ENCODE measurements at places on chromosomes 4 and X.
A peak's percentile ranks its signal among the peaks of the same experiment; 100 is the strongest.

DNA sequence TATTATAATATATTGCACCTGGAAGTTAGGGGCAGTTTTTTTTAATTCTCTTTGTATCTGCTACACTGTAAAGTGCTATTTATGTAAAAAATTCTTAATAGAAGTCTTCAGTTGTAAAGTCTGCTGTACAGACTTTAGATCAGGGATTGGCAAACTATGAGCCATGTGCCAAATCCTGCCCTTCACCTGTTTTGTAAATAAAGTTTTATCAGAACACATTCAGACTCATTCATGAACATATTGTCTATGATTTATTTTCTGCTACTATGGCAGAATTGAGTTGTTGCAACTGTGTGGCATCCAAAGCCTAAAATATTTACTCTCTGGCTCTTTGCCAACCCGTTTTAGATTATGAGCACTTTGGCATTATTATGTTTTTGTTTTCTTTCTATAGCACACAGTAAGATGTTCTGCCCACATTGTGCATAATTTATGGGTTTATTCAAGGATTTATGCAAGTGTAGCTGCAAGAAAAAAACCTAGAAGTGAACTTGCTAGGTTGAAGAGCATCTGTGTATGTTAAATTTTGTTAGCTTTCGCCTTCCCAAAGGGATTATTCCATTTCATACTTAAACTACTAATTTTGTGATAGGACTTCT, 56.9 kb downstream of the CLCN3 start:
- peak; percentile 49 for DNase-seq

DNA sequence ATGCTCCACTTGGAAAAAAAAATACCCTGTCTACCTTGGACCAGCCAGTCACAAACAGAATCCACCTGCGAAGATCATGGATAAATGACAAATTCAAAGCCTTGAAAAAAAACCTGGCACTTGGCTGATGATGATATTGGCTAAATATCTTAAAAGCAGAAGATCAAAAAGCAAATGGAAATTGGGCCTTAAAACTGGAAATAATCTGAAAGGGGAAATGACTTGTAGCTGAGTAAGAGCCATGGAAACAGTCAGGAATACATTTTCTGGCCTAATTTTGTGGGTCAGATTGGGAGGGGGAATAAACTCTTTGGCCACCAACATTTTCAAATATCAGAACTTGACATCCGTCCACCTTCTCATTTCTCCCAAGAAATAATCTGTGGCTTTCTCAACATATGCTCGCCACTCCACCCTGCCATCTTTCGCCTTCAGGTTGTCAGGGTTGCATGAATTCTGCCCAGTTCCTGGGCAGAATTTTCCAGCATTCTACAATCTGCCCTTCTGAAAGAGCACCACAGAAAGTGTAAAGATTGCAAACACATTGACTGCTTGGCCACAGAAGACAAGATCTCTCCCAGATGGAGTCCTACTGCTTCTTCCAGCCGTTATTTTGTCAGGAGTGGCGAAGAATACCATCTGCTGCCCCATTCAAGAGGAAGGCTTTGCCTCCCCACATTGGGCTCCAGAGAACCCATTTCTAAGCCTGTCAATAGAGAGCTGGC, 1.7 kb upstream of the NDP start:
- DNase-seq = no peak

GRCh38 chr4:76087007-76087769, 12.7 kb downstream of the ART3 start:
- DNase-seq = no peak

- DNase-seq = peak; percentile 86
These were observed at the start of gene HCCS for GRCh38 chrX:11111037-11111851. TSS of gene HCCS (plus strand) at chrX:11111332. CDS start at chrX:11112061, 729 bp downstream.

DNA sequence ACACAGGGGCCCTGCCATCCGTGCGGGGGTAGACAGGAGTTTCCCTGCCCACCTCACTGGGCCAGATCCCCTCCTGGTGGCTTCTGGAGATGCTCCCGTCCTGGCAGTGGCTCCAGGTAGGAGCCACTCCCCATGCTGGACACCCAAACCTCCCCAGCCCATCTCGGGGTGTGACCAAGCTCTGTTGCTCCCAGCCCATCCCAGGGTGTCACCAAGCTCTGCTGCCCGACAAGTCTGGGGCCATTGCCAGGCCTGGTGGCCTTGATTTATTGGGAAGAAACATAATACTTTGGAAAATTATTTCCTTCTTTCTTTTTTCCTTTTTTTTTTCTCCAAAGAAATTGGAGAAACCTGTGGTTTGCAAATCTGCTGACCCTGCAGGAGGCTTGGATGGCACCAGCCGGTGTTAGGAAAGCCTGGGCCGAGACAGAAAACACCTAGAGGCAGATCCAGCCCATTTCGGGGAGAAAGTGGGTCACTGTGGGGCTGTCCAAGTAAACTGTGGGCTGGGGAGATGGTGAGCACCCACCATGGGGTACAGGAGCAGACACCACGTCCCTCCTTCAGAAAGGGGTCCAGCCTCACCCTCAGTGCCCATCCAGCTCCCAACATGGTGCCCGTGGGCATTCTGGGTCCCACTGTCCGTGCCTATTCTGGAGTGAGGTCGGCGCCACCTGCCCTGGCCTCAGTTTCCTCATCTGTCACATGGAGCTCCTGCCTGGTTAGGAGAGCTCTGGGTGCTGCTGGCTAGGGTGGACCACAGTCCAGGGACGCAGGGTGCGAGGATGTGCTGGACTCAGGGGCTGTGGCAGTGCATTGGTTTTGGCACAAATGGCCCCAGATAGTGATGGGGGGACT, 59.4 kb upstream of the ADRA2C start:
- no peak for DNase-seq

GRCh38 chr4:109113521-109113920, 188.9 kb downstream of the COL25A1 start:
- DNase-seq = no peak

GRCh38 chrX:101091817-101092216, 6.2 kb upstream of the CENPI start:
- no peak for DNase-seq

GRCh38 chr4:55819634-55820033, at the start of gene EXOC1L:
TSS of gene EXOC1L (plus strand) at chr4:55819790. CDS start at chr4:55820027, 237 bp downstream.
- no peak for DNase-seq

DNA sequence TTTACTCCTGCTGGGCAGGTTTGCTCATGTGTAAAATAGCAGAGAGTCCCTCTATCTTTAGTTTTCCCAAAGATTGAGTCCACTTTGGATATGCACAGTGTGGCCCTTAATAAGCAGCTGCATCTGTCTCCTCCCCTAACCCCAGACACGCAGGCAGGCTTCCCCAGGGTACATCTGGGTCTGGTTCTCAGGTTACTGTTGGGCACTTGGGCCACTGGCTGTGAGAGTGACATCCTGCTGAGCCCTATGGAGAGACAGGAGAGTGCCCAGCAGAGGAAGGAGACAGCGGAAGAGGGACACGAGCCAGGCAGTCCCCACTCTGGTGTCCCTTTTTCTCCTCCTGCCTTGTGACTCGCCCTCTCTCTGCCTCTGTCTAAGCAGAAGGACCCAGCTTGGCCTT, 16.0 kb downstream of the XK start:
- no peak for DNase-seq

GRCh38 chr4:175309041-175309440, 390.9 kb downstream of the ADAM29 start:
- DNase-seq = no peak

- DNase-seq = no peak
These were observed 44.8 kb downstream of the NPFFR2 start for GRCh38 chr4:72076562-72076961.

DNA sequence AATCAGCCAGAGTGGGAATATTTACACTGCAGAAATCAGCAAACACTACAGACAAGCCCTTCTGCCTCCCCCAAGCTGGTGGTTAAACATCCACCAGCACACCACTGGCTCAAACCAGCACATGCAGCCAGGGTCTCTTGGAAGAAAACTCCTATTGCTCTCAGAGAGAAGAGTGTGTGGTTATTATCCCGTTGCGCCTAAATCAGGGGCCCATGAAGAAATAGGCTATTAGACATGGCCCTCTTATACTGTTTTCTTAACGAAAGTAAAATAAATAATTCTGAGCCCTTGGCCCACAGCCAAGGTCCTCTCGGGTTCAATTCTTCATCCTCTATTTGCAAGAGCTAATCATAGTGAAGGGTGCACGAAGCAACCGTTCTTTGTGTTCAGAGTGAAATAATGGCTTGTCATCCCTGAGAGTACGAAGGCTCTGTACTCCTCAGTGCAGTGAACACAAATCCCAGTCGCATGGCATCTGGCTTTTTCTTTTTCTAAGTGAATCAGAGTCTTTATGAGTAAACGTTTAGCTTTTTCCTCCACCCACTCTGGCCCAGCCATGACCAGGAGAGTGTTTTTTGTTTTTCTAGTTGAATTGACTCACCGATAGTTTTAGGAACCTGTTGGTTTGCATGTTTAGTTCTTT, 33.4 kb upstream of the RBM47 start:
- no peak for DNase-seq

- DNase-seq = no peak
These were observed 277.8 kb downstream of the TENM3 start for GRCh38 chr4:182521011-182521410.

- DNase-seq = peak; percentile 17
These were observed 14.4 kb upstream of the FAM9A start for GRCh38 chrX:8815460-8816065.

- no peak for DNase-seq
These were observed 27.8 kb upstream of the SMIM10 start for GRCh38 chrX:134963041-134963440.

DNA sequence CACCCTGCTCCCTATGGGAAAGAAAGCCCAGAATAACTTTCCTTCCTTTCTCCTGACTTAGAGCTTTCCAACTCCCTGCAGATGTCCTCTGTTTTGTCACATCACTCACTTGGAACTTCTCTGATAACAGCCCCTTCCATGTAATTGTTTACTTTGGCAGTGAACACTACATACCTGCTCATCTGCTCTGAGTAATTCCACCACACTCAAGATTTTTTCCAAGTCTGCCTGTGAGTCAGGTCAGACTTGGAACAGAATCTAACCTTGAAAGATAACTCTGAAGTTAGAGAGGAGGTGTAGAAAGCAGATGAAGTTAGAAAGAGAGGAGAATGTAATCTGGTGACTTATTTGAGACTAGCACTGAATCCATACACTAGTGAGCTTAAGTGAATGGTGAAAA, 7.4 kb downstream of the MAGEB10 start:
- DNase-seq = no peak

GRCh38 chr4:129369361-129370010, 273.5 kb downstream of the C4orf33 start:
- no peak for DNase-seq

GRCh38 chr4:46946919-46947536, 38.0 kb upstream of the COX7B2 start:
- DNase-seq = no peak

- DNase-seq = peak; percentile 61
These were observed 66.5 kb downstream of the EFNB1 start for GRCh38 chrX:68895341-68895755.

DNA sequence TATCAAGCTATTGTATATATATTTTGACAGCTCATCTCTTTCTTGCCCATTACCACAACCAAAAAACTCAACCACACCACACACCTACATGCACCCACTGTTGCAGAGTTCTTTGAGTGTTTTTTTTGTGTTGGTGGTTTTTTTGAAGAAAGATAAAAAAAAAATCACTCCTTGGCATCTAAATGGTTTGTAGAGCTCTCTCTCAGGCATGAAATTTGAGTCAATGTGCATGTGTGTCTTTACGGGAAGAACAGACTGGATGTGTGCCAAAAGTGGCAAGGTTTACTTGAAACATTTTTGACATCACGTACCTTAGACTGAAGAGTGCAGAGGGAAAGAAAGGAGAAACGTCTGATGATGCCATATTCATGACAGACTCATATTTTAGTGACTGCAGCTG, 154.2 kb downstream of the FHIP1A start:
- no peak for DNase-seq

DNA sequence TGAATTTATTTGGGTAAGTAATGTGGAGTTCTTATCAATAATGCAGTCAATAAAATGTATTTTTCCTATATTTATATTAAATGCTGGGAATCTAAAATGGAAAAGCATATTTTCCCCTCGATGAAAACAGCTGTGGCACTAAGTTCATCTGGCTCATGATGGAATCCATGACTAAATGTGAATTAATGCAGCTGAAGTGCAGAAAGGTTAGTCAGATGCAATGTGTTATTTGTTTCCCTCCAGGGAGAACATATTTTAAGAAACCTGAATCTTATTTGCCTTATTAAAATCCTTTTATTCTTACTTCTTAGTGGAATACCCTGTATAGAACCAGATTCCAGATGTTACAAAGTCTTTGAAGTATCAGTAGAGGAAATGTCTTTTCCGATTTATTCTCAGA, 247.9 kb downstream of the ARHGAP24 start:
- DNase-seq = no peak

- no peak for DNase-seq
These were observed 162.2 kb downstream of the BCOR start for GRCh38 chrX:39935411-39936064.

GRCh38 chr4:185211035-185211434, 1.6 kb downstream of the SNX25 start:
- DNase-seq = no peak

- no peak for DNase-seq
These were observed 3.5 kb upstream of the CLNK start for GRCh38 chr4:10688022-10688421.

DNA sequence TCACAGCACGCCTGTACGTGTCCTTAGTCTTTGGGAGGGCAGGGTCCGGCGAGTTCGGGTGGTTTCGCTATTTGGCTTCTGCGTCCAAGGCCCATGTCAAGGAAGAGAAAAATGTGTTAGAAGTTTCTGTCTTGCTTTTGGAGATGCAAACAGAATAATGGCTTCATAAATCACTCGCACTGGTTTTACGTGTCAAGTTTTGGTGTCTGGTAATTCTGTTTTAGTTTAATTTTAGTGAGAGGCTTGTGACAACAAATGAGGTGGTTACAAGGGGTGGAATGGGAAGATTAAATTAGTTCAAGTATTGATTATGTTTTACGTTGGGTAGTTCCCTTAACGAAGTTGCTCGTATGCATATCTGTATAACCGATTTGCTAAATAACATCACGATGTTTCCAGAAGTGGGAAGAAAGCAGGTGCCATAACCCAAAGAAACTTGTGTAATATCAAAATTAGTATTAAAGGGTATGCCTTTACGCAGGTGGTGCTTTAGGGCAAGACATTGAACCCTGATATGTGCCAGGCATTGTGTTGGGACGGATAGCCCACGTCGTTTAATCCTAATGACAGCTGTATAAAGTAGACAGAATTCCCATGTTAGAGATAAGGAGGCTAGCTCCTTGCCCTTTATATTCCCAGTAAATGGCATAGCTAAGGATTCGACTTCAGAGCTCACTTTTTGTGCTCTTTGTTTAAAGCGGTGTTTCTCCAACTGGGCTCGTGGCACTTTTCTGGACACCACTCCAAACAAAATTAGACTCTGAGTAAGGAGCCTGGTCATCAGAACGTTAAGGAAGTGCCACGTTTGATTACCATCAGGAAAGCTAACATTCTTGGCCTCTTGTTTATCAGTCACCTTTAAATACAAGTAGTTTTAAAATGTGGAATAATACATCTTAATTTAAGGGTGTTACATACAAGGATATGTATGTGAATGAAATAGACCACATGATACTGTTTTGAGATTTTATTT, 843 bp downstream of the RPL34 start:
- peak; percentile 12 for DNase-seq

- no peak for DNase-seq
These were observed 7.2 kb downstream of the USP11 start for GRCh38 chrX:47239898-47240545.
